ENCODE measurements at places on chromosomes 11 and 22. TPM values are rescaled to one million over a fixed set of nuclear protein-coding genes. Genes with fewer than 3 reads are reported as not detected.

SHANK2 gene
- 49.6 TPM for total RNA-seq

DNA sequence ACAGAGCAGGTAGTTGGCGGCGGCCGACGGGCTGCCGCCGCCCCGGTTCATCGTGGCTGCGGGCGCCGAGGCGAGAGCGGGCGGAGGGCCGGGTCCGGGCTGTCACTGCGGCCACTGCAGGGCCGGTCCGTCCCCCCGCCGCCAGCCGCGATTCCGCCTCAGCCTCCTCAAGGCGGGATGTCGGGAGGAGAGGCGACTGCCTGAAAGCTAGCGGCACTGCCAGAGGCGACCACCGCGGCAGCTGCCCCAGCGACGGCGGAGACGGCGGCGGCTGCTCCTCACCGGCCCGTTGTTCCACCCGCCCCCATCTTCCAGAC, 234 bp downstream of the SESN3 start:
- no peak for DNase-seq
- H3K27ac ChIP-seq, result peak overlapping the region; percentile 73
- H3K27me3 ChIP-seq, result peaks cover 20% of the 10 kb centered on the region
- peaks cover 2% of the 10 kb centered on the region for H3K4me1 ChIP-seq

DNA sequence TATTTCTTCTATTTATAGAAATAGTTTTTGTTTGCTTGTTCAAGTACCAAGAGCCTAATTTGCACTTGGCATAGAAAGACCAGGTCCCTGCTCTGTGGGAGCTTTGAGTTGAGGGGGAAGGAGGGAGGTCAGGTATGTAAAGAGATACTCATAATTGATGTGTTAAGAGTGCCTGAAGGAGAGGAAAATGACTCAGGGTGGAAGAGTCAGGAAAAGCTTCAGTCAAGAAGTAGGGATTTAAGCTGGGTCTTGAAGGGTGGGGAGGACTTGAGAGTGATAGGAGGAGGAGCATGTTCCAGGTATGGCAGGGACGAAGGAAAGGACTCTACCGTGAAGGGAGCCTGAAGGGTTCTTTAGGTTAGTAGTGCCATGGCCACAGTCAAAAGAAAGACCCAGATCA, 9.0 kb downstream of the RBX1 start:
- DNase-seq, result no peak
- H3K27me3 ChIP-seq, result no peaks in the 10 kb centered on the region
- no peak overlapping the region for H3K27ac ChIP-seq
- H3K4me3 ChIP-seq, result no peak overlapping the region
- no peaks in the 10 kb centered on the region for H3K4me1 ChIP-seq

SEC14L6 gene
- total RNA-seq, result 1.6 TPM

DNA sequence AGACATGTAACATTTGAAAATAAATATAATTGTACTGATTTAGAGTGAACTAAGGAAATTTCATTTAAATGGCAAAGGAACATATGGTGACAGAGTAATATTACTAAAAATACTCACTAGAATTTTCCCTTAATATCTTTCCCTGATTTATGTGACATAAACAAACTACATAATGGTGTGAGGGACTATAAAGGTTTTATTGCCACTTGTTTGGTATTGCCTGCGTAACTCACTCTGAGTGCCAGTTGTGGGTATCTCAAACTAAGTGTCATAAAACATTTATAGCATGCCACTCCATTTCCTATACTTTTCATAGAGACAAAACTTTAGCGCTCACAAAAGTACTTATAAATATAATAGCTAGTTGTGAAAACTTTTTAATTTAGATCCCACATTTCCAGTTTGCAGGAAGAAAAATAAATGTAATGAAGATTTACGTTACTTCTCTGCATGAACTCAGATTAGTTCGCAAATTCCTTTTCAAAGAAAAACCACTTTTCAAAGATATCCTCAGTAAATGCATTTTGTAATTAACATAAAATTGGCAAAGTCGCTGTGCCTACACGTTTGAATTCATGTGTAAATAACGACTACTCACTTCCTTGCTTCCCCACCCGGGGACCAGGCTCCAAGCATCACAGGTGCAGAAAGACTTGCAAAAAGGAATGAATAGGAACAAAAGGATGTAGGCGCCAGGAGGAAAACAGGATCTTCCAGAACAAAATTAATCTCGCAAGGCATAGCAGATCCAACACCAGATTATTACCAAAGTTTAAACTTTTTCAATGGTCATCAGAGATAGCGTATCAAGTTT, 1.6 kb upstream of the QSER1 start:
- peaks cover 3% of the 10 kb centered on the region for H3K4me1 ChIP-seq
- peak; percentile 79 for DNase-seq
- H3K36me3 ChIP-seq, result no peaks in the 10 kb centered on the region
- H3K27me3 ChIP-seq, result peaks cover 43% of the 10 kb centered on the region

GRCh38 chr11:38791346-38791961, 2193.4 kb upstream of the RAG2 start:
- H3K27ac ChIP-seq, result no peak overlapping the region
- H3K27me3 ChIP-seq, result no peaks in the 10 kb centered on the region
- no peak overlapping the region for H3K4me3 ChIP-seq
- no peaks in the 10 kb centered on the region for H3K36me3 ChIP-seq

SLC22A6 gene
- not detected for total RNA-seq

DNA sequence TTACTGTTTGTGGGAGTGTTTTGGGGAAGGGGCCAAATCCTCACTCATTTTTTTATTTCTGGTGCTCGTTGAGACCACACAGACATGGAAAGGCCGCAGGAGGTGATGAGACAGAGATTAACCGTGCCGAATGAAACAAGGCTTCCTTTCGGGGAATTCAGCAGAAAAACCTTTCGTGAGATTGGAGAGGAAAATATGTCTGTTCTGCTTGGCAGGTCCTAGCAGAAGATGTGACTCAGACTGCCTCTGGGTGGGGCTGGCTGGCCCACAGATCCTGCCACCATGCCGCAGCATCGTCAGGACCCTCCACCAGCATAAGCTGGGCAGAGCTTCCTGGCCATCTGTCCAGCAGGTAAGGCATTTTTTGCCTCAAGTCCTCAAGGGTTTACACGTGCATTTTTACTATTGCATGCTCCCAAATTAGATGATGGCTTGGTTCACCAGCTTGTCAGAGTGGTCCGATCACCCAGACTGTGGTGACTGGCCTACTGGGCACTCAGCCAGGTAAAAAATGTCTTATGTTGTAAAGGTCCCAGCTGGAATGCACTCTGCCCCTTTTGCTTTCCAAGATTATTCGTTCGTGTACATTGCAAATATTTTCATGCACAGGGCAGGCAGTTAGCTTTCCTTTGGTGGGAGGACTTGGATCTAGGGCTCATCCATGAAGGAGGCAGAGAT, 1.5 kb downstream of the DDB2 start:
- H3K36me3 ChIP-seq, result peaks cover 5% of the 10 kb centered on the region
- no peak overlapping the region for H3K27ac ChIP-seq
- no peaks in the 10 kb centered on the region for H3K4me1 ChIP-seq
- no peaks in the 10 kb centered on the region for H3K27me3 ChIP-seq

- H3K36me3 ChIP-seq, result peaks cover 21% of the 10 kb centered on the region
- H3K27ac ChIP-seq, result peak overlapping the region; percentile 96
- H3K4me3 ChIP-seq, result peak overlapping the region; percentile 97
- no peaks in the 10 kb centered on the region for H3K27me3 ChIP-seq
Observed at GRCh38 chr11:17208257-17208999, 642 bp upstream of the PIK3C2A start.

GRCh38 chr22:42533638-42533977, 14.0 kb upstream of the RRP7A start:
- H3K4me1 ChIP-seq, result no peaks in the 10 kb centered on the region
- H3K27me3 ChIP-seq, result no peaks in the 10 kb centered on the region
- no peak for DNase-seq
- no peak overlapping the region for H3K27ac ChIP-seq
- no peaks in the 10 kb centered on the region for H3K36me3 ChIP-seq

ZNF280B gene
- total RNA-seq, result 9.4 TPM

CCDC88B gene
- total RNA-seq, result 11.0 TPM

- DNase-seq, result no peak
- no peaks in the 10 kb centered on the region for H3K36me3 ChIP-seq
- no peaks in the 10 kb centered on the region for H3K4me1 ChIP-seq
- no peak overlapping the region for H3K4me3 ChIP-seq
- H3K27me3 ChIP-seq, result no peaks in the 10 kb centered on the region
- H3K27ac ChIP-seq, result no peak overlapping the region
Observed at GRCh38 chr11:1197431-1197885, 25.4 kb upstream of the MUC5B start.

DNA sequence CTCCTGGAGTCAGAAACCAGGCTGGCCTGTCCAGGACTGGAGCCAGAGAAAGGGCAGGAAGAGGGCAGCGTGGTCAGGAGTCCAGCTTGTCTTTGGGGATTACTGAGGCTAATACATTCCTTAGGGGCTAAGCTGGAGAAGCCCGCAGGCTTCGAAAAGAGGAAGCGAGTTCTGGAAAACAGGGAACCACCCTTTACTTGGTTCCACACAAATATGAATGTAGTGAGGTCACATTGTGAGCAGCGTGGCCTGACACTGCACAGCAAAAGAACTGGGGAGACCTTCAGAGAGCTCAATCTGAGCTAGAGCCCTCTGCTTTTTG, 132.3 kb downstream of the CEP164 start:
- no peak for DNase-seq
- H3K4me1 ChIP-seq, result no peaks in the 10 kb centered on the region
- no peaks in the 10 kb centered on the region for H3K27me3 ChIP-seq
- no peak overlapping the region for H3K4me3 ChIP-seq
- H3K27ac ChIP-seq, result no peak overlapping the region

DNA sequence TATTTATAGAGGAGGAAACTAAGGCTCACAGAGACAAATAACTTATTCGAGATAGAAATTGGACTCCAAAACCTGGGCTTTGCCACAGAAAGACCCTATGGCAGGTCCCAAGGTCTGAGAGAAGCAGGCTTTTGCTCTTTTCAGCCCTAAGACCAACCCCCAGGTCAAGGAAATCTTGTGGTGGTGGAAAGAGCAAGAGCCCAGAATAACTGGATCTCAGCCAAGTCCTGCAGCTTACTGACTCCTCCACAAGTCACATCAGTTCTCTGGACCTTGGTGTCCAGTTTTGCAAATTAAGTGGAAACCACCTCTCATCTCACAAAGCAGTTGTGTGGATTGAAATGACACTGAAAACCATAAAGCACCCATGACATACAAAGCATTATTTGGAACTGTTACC, 122.2 kb downstream of the C11orf58 start:
- no peaks in the 10 kb centered on the region for H3K36me3 ChIP-seq
- no peak for DNase-seq
- H3K27me3 ChIP-seq, result no peaks in the 10 kb centered on the region

DNA sequence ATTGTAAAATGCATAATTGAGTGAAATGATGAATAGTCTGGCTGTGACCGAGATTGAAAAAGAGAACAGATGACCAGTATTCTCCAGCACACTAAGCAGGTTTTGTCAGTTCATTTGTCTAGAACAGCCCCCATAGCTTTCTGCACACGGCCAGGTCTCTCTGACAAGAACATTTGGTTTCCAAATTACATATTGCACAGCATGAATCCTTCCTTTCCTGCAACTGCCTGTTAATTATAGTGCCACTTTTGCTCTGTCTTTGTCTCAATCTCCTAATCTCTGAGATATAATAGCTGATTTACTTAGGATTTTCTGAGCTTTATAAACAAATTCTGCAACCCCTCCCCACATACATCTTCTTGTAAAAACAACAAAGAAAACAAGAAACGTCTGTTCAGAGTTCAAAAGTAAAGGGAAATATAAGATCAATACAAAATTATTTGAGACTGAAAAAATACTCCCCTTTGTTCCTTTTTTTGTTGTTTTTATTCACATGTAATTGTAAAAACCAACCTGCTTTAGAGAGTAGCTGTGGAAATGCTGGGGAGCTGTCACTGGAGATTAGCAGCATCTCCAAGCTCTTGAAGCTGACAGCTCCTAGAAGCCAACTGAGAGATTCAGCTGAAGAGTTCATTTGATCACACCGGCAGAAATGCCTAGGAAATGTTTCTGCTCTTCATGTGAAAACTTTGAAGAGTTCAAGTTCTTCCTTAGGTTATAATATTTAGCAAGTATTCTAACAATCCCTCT, 998.1 kb downstream of the DLG2 start:
- no peaks in the 10 kb centered on the region for H3K27me3 ChIP-seq
- H3K4me3 ChIP-seq, result no peak overlapping the region
- no peaks in the 10 kb centered on the region for H3K36me3 ChIP-seq
- H3K27ac ChIP-seq, result no peak overlapping the region
- no peak for DNase-seq
- no peaks in the 10 kb centered on the region for H3K4me1 ChIP-seq

- no peak overlapping the region for H3K27ac ChIP-seq
- no peak overlapping the region for H3K4me3 ChIP-seq
- H3K36me3 ChIP-seq, result no peaks in the 10 kb centered on the region
- DNase-seq, result no peak
- H3K4me1 ChIP-seq, result no peaks in the 10 kb centered on the region
Observed at GRCh38 chr22:28541137-28541536, 138.5 kb downstream of the TTC28 start.

DNA sequence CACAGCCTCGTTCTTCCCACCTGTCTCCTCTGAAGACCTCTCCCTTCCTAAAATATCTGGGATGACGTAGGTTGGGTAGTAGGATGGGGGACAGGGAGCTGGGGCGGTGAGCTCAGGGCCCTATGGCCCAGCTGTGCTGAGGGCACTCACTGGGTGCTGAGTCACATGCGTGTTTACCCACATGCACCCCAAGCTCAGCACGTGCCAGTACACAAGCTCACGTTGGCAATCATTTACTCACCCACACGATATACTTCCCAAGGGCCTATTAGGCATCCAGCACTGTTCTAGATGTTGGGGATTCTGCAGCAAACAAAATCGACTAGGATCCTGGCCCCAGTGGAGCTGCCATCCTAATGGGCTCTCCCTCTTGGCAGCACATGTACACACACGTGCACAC, 28.7 kb downstream of the ARAP1 start:
- DNase-seq, result no peak
- H3K4me1 ChIP-seq, result peaks cover 6% of the 10 kb centered on the region
- H3K4me3 ChIP-seq, result no peak overlapping the region
- no peaks in the 10 kb centered on the region for H3K27me3 ChIP-seq
- peaks cover 19% of the 10 kb centered on the region for H3K36me3 ChIP-seq
- no peak overlapping the region for H3K27ac ChIP-seq

DNA sequence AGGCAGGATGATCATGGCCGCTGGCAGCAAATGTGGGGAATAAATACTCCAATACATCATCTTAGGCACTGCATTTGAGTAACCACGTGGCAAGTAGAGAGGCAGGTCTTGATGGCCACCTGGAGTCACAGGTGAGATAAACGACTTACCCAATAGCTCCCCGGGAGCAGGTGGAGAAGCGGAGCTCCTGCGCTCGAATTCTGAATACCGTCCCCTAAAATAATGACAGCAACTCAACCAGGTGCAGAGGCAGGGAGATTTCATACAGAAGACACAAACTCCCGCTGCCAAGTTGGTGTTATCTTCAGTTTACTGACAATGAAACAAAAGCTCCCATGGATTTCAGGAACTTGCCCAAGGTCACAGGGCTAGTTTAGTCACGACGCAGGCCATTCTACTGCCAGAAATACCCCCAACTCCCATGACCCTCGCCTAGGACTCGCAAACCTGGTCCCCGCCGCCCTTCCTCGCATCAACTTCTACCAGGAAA, 437 bp downstream of the SLC43A3 start:
- peak; percentile 54 for DNase-seq
- H3K27ac ChIP-seq, result no peak overlapping the region
- H3K4me1 ChIP-seq, result peaks cover 4% of the 10 kb centered on the region
- H3K36me3 ChIP-seq, result no peaks in the 10 kb centered on the region
- peak overlapping the region; percentile 73 for H3K4me3 ChIP-seq
- peaks cover 38% of the 10 kb centered on the region for H3K27me3 ChIP-seq

ZNF214 gene
- total RNA-seq, result 7.0 TPM

GRCh38 chr11:88418508-88418907, 81.0 kb upstream of the CTSC start:
- H3K36me3 ChIP-seq, result no peaks in the 10 kb centered on the region
- no peak overlapping the region for H3K27ac ChIP-seq
- peaks cover 9% of the 10 kb centered on the region for H3K27me3 ChIP-seq
- no peaks in the 10 kb centered on the region for H3K4me1 ChIP-seq
- DNase-seq, result no peak

ARAP1 gene
- total RNA-seq, result 76.9 TPM

CASP12 gene
- not detected for total RNA-seq

OR5J2 gene
- not detected for total RNA-seq

LRRC75B gene
- 29.2 TPM for total RNA-seq

All from endodermal cell (in vitro differentiated cells).